ENCODE measurements at places on chromosomes 4 and X. TPM values are rescaled to one million over a fixed set of nuclear protein-coding genes. Genes with fewer than 3 reads are reported as not detected.

Gene ART3
- not detected for total RNA-seq

DNA sequence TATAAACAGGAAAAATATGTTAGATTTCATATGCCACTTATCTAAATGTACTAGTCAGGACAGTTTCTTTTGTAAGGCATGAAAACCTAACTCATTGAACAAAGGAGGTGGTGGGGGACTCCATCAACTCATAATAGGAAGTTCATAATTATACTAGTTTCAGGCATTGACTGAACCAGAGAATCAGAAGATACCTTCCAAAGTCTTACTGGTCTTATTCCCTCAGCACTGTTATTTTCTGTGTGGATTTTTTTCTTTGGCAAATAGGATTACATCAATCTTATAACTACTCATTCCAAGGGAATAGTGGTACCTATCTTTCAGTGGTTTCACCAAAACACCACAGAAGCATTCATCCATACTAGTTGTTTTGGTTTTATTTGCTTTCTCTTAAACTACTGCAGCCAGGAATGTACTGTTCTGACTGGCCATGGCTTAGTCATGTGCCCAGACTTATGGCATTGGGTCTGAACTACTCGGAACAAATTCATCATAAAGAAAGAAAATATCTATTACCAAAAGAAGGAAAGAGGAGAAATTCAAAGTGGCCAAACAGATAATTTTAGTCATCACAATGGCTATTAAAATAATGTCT is 273.9 kb downstream of the ARAP2 start:
- H3K27me3 ChIP-seq, result no peaks in the 10 kb centered on the region
- no peak for DNase-seq
- no peak overlapping the region for H3K4me3 ChIP-seq
- H3K36me3 ChIP-seq, result no peaks in the 10 kb centered on the region

DNA sequence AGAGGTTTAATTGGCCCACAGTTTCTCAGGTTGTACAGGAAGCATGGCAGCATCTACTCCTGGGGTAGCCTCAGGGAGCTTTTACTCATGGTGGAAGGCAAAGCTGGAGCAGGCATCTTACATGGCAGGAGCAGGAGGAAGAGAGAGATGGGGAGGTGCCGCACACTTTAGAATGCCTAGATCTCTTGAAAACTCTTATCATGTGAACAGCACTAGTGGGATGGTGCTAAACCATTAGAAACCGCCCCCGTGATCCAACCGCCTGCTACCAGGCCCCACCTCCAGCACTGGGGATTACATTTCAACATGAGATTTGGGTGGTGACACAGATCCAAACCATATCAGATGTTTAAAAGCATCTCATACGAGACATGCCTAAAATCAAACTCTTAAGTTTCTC is 41.6 kb upstream of the SCOC start:
- H3K4me3 ChIP-seq, result no peak overlapping the region
- H3K4me1 ChIP-seq, result peaks cover 5% of the 10 kb centered on the region
- peaks cover 16% of the 10 kb centered on the region for H3K27me3 ChIP-seq
- no peak overlapping the region for H3K27ac ChIP-seq

Gene FMR1NB
- total RNA-seq, result not detected

- DNase-seq, result no peak
- no peaks in the 10 kb centered on the region for H3K27me3 ChIP-seq
- no peak overlapping the region for H3K4me3 ChIP-seq
- H3K4me1 ChIP-seq, result no peaks in the 10 kb centered on the region
- H3K27ac ChIP-seq, result no peak overlapping the region
- H3K36me3 ChIP-seq, result no peaks in the 10 kb centered on the region
Measured at GRCh38 chrX:86806786-86807185, 658.5 kb downstream of the DACH2 start.

Gene SLC26A1
- total RNA-seq, result 0.26 TPM

GRCh38 chrX:22373766-22374165 is 101.1 kb downstream of the CBLL2 start:
- no peaks in the 10 kb centered on the region for H3K36me3 ChIP-seq
- no peaks in the 10 kb centered on the region for H3K4me1 ChIP-seq

DNA sequence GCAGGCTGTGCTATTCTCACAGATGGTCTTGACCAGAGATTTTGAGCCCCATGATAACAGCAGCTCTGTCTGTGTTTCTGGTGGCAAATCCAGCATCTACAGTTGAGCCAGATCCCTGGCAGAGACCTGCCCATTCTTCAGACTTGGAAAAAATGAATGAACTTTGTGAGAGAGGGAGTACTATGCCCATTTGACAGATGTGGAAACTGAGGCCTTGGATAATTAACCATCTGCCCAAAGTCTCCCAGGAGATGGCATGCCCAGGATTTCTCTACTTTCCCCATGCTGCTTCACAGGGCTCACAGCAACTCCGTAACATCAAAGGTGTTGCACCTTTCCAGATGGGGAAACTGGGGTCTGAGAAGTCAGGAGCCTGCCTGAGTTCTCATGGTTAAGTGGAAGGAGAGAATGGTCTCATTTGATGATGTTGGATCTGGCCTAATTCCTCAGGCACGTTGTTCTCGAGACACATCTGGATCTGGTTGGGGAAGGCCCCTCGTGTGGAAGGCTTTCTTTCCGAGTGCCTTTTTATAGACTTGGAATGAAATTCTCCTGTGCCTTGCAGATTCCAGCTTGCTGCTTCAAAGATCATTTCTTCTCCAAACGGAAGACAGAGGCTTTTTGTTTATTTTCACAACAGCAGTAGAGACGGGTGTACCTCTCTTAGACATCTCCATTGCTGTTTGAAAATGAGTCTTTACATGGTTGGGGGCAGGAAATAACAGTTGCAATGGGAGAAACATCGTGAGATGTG is 73.3 kb upstream of the STX18 start:
- H3K36me3 ChIP-seq, result no peaks in the 10 kb centered on the region
- no peak overlapping the region for H3K27ac ChIP-seq
- H3K27me3 ChIP-seq, result no peaks in the 10 kb centered on the region

DNA sequence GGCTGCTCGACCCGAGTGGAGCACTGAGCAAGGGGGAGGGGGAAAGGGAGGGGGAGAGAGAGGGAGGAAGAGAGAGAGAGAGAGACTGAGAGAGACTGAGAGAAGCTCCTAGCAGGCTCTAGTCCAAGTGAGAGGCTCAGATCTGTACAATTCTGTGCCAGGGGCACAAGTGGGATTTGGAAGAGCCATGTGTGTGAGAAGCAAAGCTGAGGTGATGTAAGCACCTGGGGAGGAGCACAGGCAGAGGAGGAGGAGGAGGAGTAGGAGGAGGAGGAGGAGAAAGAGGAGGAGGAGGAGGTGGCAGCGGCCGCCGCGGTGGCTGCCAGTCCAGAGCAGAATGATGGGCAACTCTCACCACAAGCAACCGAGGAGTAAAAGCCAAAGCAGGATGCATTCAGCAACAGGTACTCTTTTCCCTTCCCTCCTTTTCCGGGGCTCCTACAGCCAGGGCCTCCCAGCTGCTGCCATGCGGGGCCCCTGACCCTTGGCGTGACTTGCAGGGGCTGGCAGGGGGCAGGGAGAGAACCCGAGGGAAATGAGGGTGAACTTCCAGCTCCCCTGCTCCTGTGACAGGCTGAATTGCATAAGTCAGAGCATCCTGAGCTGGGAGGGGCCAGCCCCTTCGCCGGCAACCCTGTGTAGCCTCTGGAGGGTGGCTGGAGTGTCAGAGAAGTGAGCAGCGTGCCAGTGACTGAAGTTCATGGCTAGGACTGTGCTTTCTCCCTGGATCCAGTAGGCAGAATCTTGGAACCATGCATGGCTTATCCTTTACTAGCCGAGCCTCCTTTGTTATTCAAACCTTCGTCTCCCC is 62.2 kb downstream of the RTL5 start:
- peaks cover 2% of the 10 kb centered on the region for H3K4me1 ChIP-seq
- DNase-seq, result no peak

- H3K36me3 ChIP-seq, result no peaks in the 10 kb centered on the region
- H3K27me3 ChIP-seq, result no peaks in the 10 kb centered on the region
- no peaks in the 10 kb centered on the region for H3K4me1 ChIP-seq
- no peak overlapping the region for H3K27ac ChIP-seq
- DNase-seq, result no peak
Measured at GRCh38 chrX:10450959-10451355, 169.4 kb downstream of the MID1 start.

- no peak overlapping the region for H3K4me3 ChIP-seq
- H3K36me3 ChIP-seq, result no peaks in the 10 kb centered on the region
- DNase-seq, result no peak
- no peaks in the 10 kb centered on the region for H3K4me1 ChIP-seq
Measured at GRCh38 chrX:123084797-123085196, 99.3 kb upstream of the GRIA3 start.

Gene NLRP2B
- not detected for total RNA-seq

DNA sequence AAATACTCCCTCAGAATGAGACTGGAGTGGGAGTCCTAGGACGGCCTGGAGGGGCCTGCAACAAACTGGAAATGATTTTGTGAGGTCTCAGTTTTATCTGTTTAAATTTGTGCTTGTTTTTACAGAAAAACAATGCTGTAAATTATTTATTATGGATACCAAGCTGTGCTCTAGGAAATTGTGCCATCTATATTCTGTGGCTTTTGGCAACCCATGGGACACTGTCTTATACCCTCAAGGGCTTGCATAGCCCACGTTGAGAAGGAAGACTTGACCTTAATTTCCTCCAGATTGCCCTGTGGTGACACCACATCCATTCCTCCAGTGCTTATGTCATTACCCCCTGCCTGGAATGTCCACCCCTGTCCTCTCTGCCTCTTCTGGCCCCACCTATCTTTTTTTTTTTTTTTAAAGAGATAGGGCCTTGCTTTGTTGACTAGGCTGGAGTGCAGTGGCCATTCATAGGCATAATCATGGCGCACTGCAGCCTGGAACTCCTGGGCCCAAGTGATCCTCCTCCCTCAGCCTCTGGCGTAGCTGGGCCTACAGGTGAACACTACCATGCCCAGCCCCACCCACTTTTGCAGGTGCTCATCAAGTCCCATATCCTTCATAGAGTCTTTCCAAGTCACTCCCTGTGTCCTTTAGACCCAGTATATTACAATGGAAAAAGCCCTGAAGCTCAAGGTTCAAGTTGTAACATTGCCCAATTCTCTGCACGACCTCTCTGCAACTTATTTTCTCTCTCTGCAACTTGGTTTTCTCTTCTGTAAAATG is 77.4 kb downstream of the HPRT1 start:
- DNase-seq, result no peak
- no peaks in the 10 kb centered on the region for H3K36me3 ChIP-seq
- no peak overlapping the region for H3K4me3 ChIP-seq
- H3K27ac ChIP-seq, result no peak overlapping the region
- peaks cover 2% of the 10 kb centered on the region for H3K4me1 ChIP-seq
- H3K27me3 ChIP-seq, result no peaks in the 10 kb centered on the region

DNA sequence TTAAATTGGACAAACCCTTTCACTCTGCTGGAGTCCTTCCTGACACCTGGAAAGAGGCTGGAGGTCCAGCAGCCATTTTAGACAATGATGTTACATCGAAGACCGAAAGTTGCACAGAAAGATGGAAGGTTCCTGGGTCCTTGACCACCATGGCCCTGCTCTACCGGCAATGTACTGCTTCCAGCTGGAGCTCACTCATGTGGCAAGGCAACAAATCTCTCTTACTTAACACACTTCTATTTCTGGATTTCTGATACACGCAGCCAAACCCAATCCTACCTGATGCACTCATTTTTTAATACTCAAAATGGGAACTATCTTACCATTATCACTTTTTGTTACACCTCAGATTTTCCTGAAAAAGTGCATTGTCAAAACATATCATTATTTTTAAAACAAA is 33.1 kb downstream of the DMD start:
- H3K4me3 ChIP-seq, result no peak overlapping the region
- no peak for DNase-seq
- H3K27me3 ChIP-seq, result no peaks in the 10 kb centered on the region
- H3K36me3 ChIP-seq, result no peaks in the 10 kb centered on the region
- H3K27ac ChIP-seq, result no peak overlapping the region

GRCh38 chr4:26031704-26032103 is 117.7 kb downstream of the SMIM20 start:
- no peak overlapping the region for H3K4me3 ChIP-seq
- H3K36me3 ChIP-seq, result no peaks in the 10 kb centered on the region
- H3K27ac ChIP-seq, result peak overlapping the region; percentile 76

GRCh38 chr4:184713887-184714286 is 20.0 kb downstream of the CENPU start:
- no peak overlapping the region for H3K4me3 ChIP-seq
- no peaks in the 10 kb centered on the region for H3K27me3 ChIP-seq
- H3K27ac ChIP-seq, result no peak overlapping the region
- DNase-seq, result peak; percentile 44

DNA sequence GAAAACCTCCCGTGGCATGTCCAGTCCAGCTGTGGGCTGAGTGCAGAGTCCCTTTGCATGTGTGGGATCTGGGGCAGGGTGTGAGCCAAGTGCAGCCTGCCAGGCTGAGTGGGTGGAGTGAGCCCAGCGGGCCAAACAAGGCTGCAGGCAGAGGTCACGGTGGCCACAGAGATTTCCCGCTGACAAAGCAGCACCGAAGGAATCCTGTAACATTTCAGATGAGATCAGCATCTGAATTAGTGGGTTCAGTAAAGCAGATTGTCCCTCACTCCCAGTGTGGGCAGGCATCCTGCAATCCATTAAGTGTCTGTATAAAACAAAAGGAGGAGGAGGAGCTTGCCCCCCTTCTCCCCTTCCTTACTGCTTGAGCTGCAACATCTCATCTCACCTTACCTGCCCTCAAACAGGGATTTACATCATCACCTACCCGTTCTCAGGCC is 324.4 kb downstream of the FAT4 start:
- H3K36me3 ChIP-seq, result no peaks in the 10 kb centered on the region
- H3K27me3 ChIP-seq, result no peaks in the 10 kb centered on the region
- H3K27ac ChIP-seq, result no peak overlapping the region
- DNase-seq, result no peak
- no peak overlapping the region for H3K4me3 ChIP-seq

DNA sequence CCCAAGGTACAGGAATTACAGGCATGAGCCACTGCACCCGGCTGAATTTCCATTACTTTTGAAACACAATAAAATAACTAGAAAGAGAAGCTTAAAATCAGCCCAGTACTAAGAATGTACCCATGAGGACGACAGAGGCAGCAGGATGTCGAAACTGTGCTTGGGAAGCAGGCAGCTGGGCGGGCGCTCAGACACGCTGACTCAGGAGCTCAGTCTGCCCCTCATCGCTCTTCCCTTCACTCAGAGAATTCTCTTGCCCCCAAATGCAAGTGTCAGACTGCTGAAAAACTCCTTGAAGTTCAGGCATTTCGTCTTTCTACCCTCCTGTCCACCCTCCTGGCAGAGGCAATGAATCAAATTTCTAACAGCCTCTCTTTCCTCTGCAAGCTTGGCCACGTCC is 41.0 kb upstream of the CDKN2AIP start:
- H3K27me3 ChIP-seq, result peaks cover 25% of the 10 kb centered on the region
- DNase-seq, result no peak
- H3K4me1 ChIP-seq, result peaks cover 15% of the 10 kb centered on the region
- H3K27ac ChIP-seq, result no peak overlapping the region
- H3K36me3 ChIP-seq, result no peaks in the 10 kb centered on the region

- no peak overlapping the region for H3K27ac ChIP-seq
- no peaks in the 10 kb centered on the region for H3K36me3 ChIP-seq
- peaks cover 36% of the 10 kb centered on the region for H3K27me3 ChIP-seq
Measured at GRCh38 chr4:110034026-110034393, 121.3 kb downstream of the EGF start.

Gene HELT
- total RNA-seq, result not detected

GRCh38 chrX:52416816-52417215 is 48.0 kb downstream of the XAGE2 start:
- no peak for DNase-seq
- H3K4me3 ChIP-seq, result no peak overlapping the region
- H3K27ac ChIP-seq, result no peak overlapping the region
- no peaks in the 10 kb centered on the region for H3K4me1 ChIP-seq
- no peaks in the 10 kb centered on the region for H3K36me3 ChIP-seq

GRCh38 chr4:139329665-139330200 is 27.5 kb upstream of the NDUFC1 start:
- peaks cover 44% of the 10 kb centered on the region for H3K36me3 ChIP-seq
- H3K4me1 ChIP-seq, result peaks cover 25% of the 10 kb centered on the region
- H3K4me3 ChIP-seq, result no peak overlapping the region
- peak; percentile 52 for DNase-seq
- peak overlapping the region; percentile 32 for H3K27ac ChIP-seq

Measured in activated CD4-positive, alpha-beta T cell treated with anti-CD3 and anti-CD28 coated beads, Interleukin-2, amount 10 ng/mL, durations not matched to agents 24 days and 14 days (primary cell).